ENCODE measurements at places on chromosomes 6 and 20.

GRCh38 chr6:139872665-139873064, 498.2 kb upstream of the CITED2 start:
- DNase-seq, result no peak

DNA sequence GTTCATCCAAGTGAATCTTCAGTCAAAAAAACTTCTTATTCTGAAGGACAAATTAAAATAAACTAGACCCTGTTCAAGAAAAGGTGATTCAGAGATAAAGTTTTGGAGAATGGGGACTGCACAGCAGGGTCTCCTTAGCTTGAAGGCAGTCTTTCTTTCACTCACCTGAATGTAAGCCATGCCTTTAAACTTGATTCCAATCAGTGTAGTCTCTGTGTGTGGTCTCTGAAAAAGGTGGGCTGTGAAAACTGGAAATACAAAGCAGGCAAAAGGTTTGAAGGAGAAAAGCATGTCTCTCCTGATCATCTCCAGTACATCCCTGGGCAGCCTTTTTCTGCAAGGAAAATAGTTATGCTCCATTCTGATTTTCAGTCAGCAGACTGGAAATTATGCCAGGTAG, 188.0 kb upstream of the SASH1 start:
- DNase-seq, result no peak

DNA sequence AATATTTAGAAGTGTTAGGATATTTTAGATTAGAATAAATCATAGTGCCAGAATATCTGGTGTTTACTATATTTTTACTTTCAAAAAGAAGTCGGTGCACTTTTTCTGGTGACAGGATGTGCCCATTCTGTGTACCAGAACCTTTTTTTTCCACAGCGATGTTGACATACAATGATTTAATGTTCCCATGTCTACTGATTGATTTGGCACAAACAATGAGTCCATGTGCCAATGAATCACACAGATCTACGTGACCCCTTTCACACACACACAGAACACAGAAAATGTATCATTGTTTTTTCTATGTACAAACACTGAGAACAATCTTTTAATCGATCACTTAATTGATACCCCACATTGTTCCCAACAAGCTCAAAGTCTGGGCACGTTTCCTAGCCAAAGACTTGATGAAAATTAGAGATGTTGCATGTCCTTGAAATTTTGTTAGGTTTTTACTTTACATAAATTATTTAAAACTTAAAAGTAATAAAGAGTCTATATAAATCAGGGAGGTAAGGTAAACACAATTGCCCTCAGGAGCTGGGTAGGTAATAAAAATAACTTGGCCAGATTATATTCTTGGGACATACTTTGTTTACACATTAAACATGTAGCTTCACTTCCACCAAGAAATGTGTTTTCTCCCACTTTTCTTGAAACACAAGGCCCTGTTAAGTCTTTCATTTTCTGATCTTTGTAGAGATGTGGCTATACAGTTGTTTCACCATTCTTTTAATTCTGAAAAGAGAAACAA, 36.4 kb upstream of the SOX4 start:
- DNase-seq, result no peak

GRCh38 chr20:4289875-4290274, 274.5 kb upstream of the RNF24 start:
- no peak for DNase-seq

GRCh38 chr20:3749689-3750531, 17.4 kb downstream of the HSPA12B start:
- no peak for DNase-seq

- no peak for DNase-seq
These were observed 83.8 kb downstream of the RNASET2 start for GRCh38 chr6:166872531-166873009.

- DNase-seq, result no peak
These were observed 36.3 kb upstream of the ADGRG6 start for GRCh38 chr6:142265476-142265875.

DNA sequence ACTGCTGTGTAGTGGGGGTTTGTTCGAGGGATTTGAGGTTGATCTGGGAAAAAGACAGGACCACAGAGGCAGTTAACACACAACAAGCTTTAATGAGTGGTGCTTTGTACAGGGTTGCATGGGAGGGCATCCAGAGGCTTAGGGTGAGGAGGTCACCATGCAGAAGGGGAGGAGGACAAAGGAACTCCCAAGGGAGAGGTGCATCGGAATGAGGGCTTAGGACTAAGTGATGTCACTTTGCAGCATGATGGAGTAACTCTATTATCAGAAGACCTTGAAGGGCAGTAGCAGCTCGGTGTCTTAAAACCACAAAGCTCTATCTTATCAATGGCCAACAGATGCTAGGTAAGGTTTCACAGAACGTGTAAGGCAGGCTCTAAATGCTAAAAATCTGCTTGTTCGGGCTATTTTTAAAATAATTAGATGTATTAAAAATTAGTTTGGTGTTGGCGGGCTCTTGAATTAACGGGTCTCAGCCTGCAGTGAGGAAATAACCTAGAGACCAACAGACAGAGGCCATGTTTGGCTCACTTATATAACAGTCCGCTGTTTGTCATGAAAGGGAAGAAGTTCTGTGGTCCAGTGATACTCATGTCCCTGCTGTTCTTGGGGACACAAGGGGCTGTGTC, 37.9 kb downstream of the MAN1A1 start:
- DNase-seq, result no peak

DNA sequence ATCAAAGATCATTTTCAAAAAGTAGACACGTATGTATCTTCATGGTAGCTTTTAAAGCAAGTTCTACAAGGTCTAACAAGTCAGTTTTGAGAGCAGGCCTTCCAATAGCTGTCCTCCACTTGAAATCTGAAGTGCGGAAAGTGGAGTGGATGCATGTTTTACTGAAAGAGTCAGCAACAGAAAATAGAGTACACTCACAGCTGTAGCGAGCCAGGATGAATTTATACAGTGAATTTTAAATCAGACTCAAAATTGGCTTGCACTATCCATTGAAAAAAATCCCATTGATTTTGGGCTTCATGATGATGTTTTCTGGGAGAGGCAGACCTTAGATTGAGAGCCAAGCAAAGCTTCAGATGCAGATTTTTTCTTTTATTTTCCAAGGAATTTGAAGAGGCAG, 80.6 kb downstream of the GJA10 start:
- DNase-seq, result no peak

DNA sequence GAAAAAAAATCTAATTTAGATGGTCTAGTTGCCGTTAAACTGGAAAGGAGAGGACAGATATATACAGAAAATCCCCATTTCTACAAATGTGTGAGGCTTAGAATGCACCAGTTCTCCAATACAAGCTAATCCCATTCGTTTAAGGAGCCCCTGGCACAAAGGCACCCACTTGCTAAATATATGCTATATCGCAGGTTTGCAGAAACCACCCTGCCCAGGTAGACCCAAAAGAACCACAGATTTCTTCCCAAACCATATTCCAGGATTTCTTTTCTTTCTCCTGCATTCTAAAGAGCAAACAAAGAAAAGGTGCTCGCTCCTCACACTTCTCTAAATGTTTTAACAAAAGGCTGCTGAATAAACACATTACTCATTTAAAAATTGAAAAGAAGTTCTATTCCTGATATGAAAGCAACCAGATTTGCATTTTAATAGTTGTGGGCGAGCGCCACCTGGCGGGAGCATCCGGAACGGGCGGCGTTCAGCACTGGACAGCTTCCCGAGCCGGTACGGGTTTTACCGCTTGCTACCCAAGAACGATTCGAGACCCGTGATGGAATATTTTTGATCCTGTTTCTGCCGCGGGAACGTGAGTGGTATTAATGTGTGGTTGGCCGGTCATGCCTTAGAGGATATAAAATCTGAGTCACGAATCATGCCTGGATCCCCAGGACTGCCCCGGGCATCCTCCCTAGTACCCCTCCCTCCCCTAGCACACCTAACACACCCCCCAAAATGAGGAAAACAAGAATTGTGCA, 2.1 kb downstream of the PTPRT start:
- DNase-seq, result peak; percentile 53

- no peak for DNase-seq
These were observed 180.3 kb downstream of the THBS2 start for GRCh38 chr6:169073311-169073710.

DNA sequence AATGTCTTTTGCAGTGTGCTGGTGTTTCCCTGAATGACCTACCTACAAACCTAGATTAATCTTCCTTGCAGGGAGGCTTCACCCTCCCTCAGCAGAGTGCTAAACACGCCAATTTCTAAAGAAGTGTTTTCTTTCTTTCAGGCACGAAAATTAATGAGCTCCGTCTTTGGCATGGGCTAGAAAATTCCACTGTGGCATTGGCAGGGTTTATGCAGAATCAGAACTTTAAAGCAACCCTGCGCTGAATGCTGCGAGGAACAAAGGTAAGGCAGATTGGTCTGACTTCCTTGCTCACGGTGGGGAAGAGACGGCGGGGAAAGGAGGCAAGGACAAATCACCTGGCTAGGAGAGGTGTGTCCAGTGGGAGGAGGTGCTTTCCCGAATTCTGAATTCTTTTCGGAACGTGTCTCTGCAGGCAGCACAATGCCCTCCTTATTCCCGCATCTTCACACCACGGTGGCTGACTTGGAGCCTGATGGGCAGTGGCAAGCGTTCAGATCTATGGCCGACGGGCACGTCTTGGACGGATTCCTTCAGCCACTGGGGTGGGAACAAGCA, 6.2 kb upstream of the BANF2 start:
- DNase-seq, result no peak

GRCh38 chr20:4261333-4262284, 246.3 kb upstream of the RNF24 start:
- no peak for DNase-seq

- no peak for DNase-seq
These were observed 1.3 kb downstream of the LY6G6C start for GRCh38 chr6:31720196-31720770.

- DNase-seq, result no peak
These were observed 192.3 kb downstream of the GJA1 start for GRCh38 chr6:121627761-121628160.

DNA sequence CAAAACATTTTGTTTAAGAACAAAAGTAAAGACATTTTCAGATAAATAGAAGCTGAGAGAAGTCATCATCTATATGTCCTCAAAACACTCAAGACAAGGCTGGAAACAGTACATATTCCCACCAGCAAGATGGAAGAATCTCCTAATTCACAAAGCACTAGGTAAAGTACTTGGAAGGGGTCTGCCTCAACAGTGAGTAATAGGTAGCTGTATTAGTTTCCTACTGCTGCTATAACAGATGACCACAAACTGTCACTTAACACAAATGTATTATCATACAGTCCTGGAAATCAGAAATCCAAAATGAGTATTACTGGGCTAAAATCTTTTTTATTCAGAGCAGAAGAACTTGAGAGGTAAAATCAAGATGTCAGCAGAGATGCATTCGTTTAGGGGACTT, 40.6 kb downstream of the ZKSCAN8 start:
- no peak for DNase-seq

GRCh38 chr6:130557481-130558112, 191.8 kb downstream of the TMEM200A start:
- no peak for DNase-seq

DNA sequence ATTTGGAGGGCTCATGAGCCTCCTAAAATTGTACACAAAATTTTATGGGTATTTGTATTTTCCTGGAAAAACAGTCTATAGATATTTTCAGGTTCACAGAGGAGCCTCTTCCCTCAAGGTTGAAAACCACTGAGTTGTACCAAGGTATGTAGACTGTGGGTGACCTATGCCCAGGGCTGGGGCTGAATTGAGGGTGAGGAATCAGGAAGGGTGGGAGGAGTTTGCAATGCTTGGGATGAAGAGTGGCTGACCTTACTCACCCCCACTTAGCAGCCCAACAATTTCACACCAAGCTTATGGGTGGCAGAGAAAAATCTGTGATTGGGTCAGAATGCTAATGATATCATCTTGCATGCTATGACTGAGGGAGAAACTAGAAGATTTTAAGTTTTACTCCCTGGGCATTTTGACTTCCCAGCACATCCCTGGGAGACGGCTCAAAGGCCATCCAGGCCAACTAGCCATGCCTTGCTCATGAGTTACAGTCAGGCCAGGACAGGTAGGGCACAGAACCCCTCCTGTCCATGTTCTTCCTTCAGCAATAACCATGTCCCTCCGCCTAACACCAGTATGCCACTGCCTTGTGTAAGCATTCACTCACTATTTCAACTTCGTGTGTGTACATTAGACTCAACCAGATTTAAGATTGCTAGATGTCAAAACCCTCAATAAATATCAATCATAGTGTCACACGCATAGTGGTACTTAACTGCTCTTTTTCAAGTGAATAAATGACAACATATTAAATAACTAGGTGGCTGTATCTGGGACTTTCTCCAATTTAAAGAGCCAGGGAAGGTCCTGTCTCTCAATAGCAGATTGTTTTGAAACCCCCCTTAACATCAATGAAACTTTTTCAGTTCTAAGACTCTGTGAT, 16.6 kb downstream of the ADTRP start:
- no peak for DNase-seq

GRCh38 chr20:10610251-10610650, 63.5 kb downstream of the JAG1 start:
- no peak for DNase-seq

GRCh38 chr6:25136854-25137253, 142.3 kb upstream of the CARMIL1 start:
- no peak for DNase-seq

DNA sequence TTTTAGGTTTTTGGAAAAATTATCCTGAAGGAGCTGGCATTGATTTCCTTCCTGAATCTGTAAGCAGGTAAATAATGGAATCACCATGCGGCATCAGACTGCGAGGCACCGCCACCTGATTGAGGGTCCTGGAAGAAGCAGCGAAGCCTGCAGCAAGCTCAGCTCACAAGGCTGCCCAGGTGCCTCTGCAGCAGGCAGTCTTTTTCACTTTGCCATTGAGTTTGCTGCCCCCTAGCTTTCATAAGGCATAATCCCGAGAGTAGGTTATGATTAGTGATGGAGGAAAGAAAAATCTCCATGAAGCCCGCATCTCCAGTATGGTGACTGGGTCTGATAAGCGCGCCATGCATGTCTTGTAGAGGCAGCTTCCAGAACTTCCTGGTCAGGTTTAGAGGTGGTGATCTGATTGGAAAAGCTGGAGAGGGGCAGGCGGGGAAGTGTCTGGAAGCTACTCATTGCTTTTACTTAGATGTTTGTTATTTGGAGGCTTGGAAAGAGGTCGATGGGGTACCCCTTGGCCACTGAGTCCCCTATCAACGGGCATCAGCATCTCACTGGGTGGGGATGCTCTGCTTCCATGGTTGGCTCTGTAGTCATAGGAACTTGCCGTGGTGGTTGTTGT, 26.7 kb downstream of the IYD start:
- DNase-seq, result peak; percentile 19

- DNase-seq, result no peak
These were observed 297.7 kb upstream of the MAN1A1 start for GRCh38 chr6:119647309-119647708.
